ENCODE measurements at places on chromosomes 3 and 15.
A peak's percentile ranks its signal among the peaks of the same experiment; 100 is the strongest.

DNA sequence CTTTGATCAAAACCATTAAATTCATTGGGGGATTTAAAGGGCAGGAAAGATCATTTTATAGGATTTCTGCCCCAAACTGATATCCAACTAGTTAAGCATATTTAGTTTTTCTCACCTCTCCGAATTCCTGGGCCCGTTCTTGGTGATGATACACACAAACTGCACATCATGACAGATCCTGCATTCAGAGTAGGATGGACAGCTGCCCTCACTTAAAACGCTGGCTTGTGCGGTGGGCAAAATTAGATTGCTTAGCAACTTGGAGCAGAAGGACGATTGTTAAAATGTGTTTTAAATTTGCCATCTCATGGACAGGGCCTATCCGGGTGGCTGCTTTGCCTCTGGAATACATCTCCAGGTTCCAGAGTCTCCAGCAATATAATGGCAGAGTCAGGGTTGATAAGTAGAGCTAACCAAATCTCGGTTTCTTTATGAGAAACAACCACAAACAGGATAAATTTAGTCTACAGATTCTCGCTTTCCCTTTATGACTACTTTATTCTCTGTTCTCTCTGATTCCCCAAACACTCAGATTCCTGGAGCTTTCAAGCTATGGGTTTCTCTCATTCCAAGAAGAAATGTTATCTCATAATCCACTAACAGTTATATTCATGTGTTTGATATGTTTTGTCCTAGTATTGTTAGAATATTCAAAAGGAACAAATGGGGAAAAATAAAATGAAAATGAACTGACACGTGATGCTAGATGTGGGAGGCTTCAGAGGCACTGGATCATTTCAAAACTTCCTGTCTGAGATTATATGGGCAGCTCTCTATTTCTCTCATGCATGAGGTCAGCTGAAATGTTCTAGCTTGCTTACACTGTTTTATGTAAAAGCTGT lies 1014.1 kb upstream of the SEMA6D start:
- DNase-seq, result no peak

DNA sequence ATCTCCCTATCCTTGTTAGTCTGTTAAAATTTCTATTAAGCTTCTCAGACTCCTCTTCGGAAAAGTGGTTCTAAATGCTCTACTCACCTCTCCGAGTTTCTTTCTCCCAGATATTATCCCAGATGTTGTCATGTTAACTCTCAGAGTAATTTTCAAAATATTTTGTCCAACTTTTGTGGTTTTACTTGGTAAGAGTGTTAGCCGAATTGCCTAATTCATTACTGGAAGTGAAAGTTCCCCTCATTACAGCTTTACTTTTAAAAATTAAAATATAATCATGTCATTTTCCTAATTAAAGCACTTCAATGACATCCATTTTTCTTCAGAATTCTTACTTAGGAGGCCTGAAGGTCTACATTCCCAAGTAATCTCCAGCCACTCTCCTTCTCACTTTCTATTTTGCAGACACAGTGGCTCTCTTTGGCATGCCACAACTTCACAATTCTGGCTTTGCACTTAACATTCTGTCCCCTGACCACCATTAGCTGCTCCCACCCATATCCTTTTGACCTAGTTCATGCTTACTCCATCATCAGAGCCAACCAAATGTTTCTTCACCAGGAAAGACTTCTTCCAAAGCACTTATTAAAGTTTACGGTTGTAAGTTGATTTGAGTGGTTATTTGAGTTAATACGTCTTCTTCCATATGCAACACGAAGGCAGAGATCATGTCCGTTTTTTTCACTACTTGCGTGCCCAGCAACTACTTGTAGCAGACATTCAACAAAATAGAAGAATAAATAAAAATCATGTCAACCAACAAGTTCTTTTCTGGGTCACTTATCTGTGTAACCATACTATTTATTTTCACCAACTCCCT lies 10.2 kb upstream of the TIPARP start:
- DNase-seq, result no peak

DNA sequence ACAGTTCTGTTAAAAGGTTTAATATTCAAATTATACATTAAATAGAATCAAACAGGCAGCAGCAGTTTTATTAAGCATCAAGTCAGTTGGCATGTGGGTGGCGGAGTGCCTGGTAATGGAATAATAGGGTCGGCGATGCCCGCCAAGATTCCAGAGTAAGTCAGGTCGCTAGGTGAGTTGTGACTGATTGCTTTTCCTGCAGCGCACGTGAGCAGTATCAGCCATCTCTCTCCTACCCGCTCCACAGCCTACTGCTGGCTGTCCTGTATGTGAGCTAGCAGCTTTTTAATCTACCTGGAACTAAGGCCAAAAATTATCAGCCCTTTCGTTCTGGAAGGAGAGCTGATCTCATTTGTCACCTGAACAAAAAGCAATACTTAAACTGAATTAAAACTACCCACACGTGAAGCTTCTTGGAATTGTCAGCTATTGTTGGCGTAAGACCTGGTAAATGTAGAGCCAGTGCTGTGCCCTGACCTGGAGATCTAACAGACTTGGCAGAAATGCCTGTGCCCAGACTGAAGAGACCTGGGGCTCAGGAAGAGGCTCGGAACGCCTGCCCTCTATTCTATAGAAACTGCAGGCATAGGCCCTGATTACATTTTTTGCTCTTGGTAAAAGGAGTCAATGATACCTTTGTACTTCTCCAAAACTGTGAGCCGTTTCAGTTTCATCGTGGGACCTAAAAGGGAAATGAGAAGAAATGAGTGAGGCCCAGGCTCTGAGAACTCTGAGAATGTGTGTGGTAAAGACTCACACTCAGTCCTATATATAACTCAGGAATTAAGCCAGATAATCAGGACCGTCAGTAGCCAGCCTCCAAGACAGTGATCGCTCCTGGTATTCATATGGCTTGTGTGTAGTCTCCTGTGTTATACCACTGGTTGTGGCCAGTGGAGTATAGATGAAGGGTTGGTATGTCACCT lies 21.9 kb downstream of the IDH3A start:
- no peak for DNase-seq

- DNase-seq, result no peak
These were observed 77.2 kb downstream of the EOMES start for GRCh38 chr3:27644941-27645340.

DNA sequence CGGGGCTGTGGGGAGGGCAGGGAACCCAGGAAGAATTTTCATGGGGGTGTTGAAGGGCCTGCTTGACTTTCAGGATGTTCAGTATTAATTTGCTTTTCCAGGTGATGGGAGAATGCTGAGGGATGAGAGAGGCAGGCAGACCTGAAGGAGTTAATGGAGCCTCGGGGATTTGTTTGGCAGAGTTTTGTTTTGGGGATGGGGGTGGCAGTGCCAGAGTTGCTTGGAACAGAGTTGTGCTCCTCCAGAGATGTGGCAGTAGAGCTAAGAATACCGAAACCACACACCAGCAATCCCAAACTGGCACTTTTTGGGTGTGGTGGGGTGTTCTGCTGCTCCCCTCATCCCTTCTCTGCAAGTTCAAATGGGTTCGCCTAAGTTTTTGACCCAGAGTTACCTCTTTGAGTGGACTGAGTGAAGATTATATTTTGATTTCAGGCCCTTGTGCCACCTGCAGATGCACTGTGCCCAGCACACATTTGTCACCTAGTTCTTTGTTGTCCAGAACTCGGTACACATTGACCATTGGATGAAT lies 1.6 kb downstream of the BOC start:
- no peak for DNase-seq

- DNase-seq, result no peak
These were observed 159.8 kb upstream of the TSC22D2 start for GRCh38 chr3:150248116-150248887.

- no peak for DNase-seq
These were observed 337.9 kb upstream of the KCNMB2 start for GRCh38 chr3:178198329-178198728.

- no peak for DNase-seq
These were observed 71.6 kb downstream of the CHAC1 start for GRCh38 chr15:41024885-41025284.

GRCh38 chr15:34436956-34437442 lies 609 bp downstream of the GOLGA8A start:
- peak; percentile 64 for DNase-seq

GRCh38 chr3:100984308-100984707 lies 8.9 kb downstream of the ABI3BP start:
- no peak for DNase-seq

- no peak for DNase-seq
These were observed 61.1 kb downstream of the XXYLT1 start for GRCh38 chr3:195209847-195210265.

- DNase-seq, result no peak
These were observed 604 bp downstream of the LTK start for GRCh38 chr15:41512940-41513505.

DNA sequence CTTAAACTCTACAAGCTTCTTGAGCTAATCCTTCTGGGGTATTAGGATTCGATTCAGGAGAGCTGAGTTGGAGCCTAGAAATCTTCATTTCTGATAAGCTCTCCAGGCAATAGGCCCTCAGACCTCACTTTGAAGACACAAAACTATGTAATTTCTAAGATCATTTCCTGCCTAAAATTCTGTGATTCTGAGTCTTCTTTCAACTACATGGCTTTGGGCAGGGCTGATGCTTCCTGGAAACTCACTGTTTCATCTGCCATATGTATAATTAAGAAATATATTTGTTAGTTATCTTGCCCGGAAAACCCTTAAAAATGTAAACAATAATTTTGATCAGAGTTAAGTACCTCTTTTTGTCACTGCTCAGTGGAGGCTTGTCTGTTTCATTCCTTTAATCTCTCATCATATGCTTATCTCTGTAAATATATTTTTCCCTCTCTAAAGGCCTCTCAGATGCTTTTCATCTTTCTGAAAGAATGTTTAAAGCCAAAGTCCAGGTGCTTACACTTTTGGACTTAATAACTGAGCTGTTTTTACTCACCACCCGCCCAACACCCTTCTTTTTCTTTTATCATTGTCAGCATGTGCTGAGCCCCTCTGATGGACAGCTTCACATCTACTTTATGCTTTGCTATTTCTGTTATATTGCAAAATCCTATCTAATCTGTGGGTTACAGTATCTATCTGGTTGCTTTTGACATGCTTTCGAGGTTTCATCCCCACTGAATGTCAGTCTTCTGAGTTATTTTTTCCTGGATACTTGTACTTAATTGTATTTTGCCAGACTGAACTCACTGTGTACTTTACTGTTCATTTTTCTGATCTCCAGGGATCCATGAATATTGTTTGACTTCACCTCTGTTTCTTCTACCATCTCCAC lies 38.2 kb downstream of the FILIP1L start:
- DNase-seq, result no peak

DNA sequence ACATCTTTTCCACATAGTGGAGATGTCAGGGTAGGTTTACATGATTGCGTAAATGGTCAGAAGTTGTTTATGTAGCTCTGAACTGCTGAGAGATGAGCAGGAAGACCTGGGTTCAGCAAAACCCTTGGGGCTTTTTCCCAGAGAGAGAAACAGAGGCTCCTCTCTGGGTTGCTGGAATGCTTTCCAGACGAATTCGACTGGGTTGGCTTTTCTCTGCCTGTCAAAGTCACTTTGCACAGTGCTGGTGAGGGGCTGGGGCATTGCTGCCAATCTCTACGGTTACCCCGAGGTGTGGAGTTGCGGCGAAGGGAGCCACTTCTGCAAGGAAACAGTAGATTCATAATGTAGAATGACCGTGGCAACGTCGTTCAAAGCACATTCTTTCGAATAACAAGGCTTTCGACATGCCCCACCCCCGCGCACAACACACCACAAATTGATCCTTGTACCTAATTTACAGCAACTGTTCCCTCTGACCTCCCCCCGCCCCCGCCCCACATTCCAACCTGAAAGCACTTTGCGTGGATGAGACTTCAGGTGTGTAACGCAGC lies 950 bp upstream of the CNTN4 start:
- no peak for DNase-seq

GRCh38 chr15:76996076-76996525 lies 1.2 kb downstream of the PSTPIP1 start:
- DNase-seq, result no peak

DNA sequence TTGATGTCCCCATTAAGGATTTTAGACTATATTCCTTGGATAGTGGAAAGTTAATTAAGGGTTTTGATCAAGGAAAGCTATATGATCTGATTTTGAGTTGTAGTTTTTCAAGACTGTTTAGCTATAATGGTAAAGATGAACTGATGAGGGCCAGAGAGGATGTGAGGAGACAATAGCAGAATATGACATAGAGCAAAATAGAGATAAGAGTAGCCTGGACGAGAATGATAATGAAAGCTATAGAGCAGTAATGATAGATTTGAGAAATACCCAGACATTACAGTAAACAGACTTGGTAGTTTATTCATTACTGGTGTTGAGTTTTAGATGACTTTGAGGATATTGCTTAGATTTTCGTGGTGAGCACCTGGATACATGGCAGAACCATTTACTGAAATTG lies 3.8 kb downstream of the SUCNR1 start:
- DNase-seq, result no peak

DNA sequence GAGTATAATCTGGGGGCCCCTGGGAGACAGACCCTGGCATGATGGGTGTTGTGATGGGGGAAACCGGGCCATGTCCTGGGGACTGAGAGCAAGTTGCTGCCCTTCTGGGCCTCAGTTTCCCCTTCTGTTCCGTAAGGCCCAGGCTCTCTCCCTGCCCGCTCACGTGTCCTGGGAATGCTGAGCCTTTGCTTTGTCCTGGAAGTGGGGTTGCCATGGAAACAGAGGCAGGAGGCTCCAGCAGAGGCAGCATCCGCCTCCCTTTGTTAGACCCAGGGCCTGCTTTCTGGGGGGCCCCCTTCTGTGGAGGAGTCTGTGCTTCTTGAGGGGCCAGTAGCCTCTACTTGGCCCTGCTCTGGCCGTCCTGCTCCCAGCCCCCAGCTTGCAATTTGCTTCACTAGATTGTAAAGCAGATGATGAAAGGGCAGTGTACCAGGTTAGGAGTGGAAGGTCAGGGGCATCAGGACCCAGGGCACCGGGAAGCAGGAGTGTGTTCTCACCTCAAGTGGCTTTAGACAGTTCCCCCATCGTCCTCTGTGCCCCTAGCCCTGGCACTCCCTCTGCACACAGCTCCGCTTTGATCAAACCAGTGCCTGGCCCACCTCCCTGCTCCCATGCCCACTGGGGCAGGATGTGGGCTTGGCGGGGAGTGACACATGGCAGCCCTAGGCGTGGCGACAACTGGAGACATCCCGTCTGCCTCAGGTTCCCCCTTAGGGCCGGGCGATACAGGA lies 105.6 kb downstream of the FBLN2 start:
- peak; percentile 36 for DNase-seq
